Stimulated activated CD8-positive, alpha-beta memory T cell treated with anti-CD3 and anti-CD28 coated beads, Interleukin-12 subunit alpha, Interleukin-12 subunit beta, amount 100 ng/mL, for 1 hour (primary cell): ENCODE measurements at places on chromosomes 6 and 20.

- DNase-seq: no peak
Measured at GRCh38 chr6:40160826-40161225, 226.6 kb upstream of the MOCS1 start.

GRCh38 chr20:35039846-35040489, 52.6 kb downstream of the TRPC4AP start:
- no peak for DNase-seq

DNA sequence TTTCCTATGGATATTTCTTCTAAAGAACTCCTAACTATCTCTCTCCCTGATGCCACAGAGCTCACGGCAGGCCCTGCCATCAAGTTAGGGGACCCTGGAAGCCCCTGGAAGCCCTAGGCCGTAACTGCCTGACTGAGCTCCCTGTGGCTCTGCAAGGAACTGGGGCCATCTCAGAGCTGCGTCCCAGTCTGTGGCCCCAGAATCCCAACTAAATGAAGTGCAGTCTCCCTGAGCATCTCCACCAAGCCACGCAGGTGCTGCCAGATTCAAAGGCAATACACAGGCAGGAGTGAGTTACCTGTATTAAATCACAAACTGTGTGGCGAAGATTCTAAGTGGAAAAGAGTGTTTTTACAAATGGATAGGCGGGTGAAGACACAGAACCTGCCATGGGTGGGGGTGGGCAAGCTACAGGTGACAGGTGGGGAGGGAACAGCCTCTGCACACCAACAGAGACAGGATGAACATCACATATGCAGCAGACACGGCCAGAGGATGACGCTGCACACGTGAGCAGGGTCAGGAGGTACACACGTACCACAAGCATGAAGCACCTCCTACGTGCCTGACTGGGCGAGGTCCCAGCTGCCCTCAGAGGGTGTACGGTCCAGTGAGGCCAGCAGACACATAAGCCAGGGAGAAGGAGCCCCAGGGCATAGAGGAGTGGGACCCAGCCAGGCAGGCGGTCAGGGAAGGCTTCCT, 358.5 kb downstream of the ZFAND3 start:
- no peak for DNase-seq

DNA sequence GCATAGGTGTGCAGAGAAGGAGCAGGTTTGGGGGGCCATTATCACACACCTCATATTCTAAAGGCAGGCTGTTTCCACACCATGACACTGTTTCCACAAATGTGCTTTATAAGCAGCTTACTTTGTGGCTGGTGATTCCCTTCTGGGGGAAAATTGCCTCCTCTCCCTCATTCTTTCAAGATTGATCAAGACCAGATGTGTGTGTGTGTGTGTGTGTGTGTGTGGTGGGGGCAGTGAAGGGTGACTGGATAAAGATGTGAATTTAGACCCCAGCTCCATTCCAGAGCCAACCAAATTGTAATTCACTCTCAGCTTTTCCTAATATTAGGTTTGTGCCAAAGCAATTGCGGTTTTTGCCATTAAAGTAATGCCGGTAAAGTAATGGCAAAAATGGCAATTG, 45.6 kb downstream of the EDN3 start:
- DNase-seq: no peak

- no peak for DNase-seq
Measured at GRCh38 chr6:166203003-166203640, 35.5 kb upstream of the TBXT start.

DNA sequence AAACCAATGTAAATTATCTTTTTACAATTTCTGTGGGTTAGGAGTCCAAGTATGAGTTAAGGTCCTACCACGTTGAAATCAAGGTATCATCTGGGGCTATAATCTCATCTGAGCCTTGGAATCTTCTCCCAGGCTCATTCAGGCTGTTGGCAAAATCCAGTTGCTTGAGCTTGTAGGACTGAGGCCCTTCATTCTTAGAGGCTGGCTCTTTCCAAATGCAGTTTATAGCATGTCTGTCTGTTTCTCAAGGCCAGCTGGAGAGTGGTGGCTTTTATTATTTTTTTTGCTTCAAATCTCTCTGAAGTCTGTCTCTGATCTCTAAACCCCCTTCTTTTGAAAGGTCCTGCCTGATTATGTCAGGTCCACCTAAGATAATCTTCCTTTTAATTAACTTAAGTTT, 177.2 kb upstream of the ASCC3 start:
- no peak for DNase-seq

DNA sequence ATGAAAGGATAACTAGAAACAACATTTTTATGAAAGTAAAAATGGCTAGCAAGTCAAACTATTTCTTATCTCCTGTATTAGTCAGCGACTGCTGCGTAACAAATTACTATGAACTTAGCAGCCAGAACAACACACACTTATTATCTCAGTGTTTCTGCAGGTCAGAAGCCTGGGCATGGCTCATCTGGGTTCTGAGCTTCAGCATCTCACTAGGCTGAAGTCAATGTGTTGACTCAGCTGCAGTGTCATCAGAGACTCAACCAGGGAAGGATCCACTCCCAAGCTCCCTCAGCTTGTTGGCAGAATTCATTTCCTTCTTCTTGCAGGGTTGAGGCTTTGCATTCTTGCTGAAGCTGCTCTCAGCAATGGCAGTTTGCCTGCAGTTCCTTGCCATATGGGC, 33.2 kb upstream of the IGF2R start:
- DNase-seq: no peak

DNA sequence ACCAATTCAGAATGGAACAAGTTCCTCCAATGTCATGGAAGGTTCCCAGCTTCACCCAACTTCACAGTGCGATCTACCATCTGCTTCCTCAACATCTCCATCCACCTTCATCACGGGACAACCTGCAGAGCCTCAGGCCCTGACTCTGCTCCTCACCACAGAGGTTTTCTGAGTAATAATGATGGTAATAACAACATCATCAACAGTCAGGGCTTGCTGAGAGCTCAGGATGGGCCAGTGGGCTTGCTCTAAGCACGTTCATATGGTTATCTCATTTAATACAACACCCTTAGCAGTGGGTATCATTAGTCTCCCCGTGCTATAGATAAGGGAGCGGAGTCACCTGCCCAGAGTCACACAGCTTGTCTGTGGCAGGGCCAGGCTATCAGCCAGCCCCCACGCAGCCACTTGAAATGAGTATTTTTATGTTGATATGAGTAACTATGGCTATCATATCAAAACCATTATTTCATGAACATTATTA, 38.6 kb downstream of the PREX1 start:
- no peak for DNase-seq

GRCh38 chr6:111944541-111944940, 71.3 kb upstream of the FYN start:
- no peak for DNase-seq

DNA sequence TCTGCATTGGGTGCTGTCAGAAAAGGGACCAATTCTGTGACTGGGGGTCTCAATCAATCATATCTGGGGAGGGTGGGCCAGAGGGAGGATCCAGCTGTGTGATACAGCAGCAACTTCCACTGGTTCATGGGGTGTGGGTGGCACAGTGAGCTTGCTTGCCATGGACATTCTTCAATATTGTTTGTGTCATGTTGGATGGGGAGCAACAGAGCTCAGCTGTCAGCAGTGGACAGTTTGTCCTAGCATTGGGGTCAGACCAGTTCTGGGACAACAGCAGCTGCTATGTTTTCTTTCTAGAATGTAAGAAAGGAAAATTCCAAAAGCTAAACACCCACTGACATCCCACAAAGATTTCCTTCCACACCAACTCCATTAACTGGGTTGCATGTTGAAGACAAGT, 221.9 kb upstream of the CDH4 start:
- DNase-seq: no peak

GRCh38 chr6:117938311-117938995, 31.4 kb downstream of the SLC35F1 start:
- no peak for DNase-seq

DNA sequence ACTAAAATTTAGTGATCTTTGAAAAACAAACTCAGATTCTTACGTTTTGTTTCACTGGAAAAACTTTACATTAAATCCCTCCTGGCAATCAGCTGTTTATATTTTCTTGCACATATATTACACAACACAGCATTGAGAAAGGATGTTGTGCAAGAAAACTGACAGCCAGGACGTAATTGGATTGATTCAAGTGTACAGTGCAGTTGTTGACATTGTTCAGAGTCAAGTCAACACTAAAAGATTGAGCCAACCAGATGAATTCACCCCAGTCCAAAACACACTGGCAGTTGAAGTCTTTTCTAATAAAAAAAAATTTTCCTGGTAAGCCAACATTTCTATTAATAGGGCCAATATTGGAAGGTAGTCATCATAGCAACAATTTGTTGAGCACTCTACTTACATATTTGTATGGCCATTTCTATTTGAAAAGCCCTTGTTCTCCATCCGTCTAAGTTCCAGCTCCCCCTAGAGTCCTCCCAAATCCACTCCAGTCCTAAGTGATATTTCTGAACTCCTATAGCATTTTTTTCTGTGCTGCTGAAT, 20.9 kb upstream of the VNN1 start:
- no peak for DNase-seq
